ENCODE measurements at places on chromosomes 1 and 21.

GRCh38 chr1:206753141-206753540, 17.4 kb upstream of the IL19 start:
- DNase-seq: no peak

DNA sequence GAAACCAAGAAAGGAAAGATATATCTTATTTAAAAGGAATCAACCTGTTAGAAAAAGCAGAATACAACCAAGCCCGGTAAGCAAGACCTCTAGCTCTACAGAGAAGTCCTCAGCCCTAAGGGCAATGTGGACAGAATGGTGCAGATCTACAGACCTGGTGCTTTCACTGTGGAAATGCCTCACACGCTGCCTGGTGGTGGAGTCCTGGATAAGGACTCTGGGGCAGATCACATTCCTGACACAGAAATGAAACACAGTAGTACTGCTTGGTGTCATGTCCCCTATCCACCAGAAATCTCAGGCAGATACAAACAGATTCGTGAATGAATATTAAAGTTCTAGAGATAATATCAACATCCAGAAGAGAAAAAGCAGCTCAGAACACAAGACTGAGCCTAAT, 6.8 kb downstream of the CNN3 start:
- no peak for DNase-seq

GRCh38 chr1:86499987-86500593, 31.4 kb downstream of the CLCA1 start:
- no peak for DNase-seq

GRCh38 chr1:26028490-26028980, 7.0 kb downstream of the EXTL1 start:
- DNase-seq: no peak

DNA sequence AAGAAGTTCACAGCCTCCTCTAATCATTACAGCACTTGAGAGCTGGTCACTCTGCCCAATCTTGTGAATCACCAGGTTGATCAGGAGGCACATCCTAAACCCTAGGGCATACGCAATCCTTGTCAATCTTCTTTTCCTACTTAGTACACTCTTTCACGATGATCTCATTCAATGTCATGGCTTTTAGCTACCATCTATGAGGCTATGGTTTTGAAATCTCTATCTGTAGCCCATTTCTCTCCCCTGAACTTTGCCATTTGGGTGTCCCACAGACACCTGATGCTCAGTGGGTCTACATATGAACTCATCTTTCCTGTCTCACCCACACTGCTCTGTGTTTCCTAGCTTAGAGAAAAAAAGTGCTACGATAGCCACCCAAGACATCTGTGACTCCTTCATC, 1.9 kb upstream of the MED18 start:
- no peak for DNase-seq

DNA sequence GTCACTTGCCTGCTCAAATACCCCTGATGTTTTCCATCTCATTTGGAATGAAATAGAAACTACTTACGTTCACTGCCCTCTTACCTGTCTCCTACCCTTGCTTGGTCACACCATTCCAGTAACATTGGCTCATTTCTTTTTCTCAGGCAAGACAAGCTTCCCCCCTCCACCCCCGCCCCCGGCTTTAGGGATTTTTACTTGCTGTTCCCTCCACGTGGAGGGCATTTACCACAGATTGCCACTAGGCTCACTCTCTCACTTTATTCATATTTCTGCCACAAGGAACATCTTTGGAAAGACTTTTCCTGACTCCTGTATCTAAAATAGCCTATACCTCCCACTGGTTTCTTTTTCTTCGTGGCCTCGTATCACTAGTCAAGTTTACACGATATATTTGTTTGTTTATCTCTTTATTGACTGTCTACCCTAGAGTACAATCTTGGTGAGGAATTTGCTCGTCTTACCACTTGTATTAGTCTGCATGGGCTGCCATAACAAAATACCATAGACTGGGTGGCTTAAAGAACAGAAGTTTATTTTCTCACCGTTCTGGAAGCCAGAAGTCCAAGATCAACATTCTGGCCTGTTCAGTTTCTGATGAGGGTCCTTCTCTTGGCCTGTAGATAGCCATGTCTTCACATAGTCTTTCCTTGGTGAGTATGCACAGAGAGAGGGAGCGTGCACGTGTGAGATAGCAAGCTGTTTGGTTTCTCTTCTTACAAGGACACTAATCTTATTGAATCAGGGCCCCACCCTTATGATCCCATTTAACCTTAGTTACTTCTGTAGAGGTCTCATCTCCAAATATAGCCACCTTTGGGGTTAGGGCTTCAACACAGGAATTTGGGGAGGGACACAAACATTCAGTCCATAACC, 126.2 kb downstream of the NRDC start:
- DNase-seq: no peak

DNA sequence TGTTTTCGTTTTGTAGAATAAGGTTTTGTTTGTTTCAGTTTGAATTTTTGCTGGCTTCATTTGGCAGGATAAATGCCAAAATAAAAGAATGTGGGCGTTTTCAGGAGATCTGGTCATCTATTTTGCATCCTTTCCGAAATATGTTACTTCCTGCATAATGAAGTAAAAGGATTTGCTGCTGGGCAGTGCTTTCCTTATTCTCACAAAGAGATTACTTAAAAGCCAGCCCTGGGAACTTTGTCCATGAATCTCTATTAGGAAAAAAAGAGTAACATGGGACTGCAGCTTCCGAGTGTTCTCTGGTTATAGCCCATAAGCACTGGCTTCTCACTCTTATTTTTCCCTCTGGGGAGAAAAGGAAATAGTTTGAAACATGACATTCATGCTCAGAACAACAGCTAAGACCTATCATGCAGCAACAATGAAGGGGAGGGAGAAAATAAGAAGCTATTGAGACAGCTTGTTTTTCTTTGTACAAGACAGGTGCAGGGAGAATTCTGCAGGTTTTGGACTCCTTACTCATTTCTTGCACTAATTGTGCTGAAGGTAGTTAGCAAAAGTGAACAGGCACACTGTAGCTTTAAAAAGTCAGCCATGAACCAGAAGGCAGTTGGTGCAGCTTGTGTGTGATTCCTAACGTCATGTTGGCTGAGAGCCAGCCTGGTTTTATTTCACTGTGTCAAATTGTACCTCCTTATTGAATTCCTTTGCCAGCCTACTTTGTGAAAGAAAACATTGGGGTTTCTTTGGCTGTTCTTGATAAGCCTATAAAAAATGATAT, at the start of gene SAMD13:
SAMD13 (plus strand) TSS at position 705 of the 781 bp plus-strand sequence. CDS start 1,527 bp downstream, outside the sequence.
- DNase-seq: no peak

DNA sequence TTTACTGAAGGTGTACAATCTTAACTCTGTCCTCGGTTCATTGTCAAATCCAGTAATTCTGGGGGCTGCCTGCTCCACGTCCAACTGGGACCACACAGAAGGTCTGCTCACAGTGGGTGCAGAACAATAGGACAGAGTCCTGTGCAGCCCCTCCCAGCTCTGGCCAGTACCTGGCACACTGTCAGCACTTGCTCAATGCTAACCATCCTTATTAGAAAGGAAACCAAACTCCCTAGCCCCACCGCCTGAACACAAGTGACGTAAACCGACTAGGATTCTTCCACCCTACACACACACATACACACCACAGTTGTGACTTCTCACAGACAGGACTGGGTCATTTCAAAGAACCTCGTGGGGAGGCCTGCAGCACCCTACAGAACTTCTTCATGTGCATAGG, 5.2 kb downstream of the BCAR3 start:
- DNase-seq: no peak

DNA sequence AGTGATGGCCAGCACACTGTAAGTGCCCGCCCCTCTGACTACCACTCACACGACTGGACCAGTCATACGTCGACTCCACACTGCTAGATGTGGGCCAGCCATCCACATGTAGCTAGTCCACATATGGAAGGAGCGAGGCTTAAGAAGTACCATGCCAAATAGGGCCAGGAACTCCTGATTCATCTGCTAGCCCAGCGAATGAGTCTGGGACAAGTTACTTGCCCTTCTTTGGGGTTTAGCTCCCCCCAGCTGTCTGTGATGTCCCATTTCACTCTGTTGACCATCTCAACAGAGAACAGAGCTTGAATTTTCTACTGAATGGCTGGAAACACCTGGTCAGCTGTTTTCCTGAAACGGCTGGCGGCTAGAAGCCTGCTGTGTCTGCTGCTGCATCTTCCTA, 5.8 kb downstream of the CSRP1 start:
- no peak for DNase-seq

- no peak for DNase-seq
Observed at GRCh38 chr21:41405321-41405720, 20.7 kb upstream of the MX1 start.

GRCh38 chr1:12608311-12608957, 9.6 kb downstream of the DHRS3 start:
- no peak for DNase-seq

DNA sequence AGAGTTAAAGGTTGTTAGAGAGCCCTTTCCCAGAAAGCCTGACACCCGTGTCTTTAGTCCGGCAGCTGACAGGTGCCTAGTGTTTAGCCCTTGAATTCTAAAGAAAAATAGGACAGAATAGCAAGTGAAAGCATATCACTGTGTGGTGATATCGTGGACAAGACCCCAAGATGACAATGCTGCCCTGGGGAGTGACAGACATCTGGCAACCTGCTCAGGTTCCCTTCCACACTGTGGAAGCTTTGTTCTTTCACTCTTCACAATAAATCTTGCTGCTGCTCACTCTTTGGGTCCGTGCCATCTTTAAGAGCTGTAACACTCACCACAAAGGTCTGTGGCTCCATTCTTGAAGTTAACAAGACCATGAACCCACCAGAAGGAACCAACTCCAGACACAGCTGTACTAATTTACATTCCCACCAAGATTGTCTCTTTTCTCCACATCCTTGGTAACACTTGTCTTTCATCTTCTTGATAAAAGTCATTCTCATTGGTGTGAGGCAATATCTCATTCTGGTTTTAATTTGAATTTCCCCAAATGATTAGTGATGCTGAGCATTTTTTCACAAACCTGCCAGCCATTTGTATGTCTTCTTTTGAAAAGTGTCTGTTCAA, 107.6 kb upstream of the SGIP1 start:
- DNase-seq: no peak

GRCh38 chr1:222772996-222773379, 36.0 kb downstream of the FAM177B start:
- no peak for DNase-seq

- DNase-seq: no peak
Observed at GRCh38 chr21:25331286-25331685, 276.0 kb downstream of the MRPL39 start.

- DNase-seq: no peak
Observed at GRCh38 chr1:21909787-21910503, 27.2 kb downstream of the HSPG2 start.

DNA sequence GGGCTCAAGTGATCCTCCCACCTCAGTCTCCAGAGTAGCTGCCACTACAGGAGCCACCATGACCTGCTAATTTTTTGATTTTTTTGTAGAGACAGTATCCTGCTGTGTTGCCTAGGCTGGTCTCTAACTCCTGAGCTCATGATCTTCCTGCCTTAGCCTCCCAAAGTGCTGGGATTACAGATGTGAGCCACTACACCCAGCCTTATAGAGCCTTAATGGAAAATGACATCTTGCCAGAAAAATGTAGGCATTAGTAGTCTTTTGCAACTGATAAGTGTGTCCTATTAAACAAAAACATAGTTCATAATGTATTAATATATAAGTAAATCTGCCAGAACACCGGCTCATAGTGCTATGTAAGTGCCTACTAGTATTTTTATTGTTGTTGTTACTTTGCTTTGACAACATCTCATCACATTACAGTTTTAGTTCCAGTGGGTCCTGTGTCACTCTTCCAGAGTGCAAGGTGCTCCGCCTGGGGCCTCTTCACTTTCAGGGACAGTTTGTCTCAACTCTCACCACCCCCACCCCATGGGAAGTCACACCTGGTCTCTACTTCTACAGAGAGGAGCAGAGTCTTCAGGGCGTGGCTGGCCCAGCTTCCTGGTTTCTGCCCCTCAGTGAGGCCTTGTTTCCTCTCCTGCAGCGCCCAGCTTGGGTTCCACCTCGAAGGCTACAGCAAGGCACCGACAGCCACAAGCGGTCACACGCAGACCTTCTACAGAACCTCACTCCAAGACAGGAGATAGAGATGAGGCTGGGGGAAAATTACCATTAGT, 30.1 kb downstream of the RHOU start:
- no peak for DNase-seq

- DNase-seq: no peak
Observed at GRCh38 chr1:15299806-15300205, 52.8 kb downstream of the FHAD1 start.

DNA sequence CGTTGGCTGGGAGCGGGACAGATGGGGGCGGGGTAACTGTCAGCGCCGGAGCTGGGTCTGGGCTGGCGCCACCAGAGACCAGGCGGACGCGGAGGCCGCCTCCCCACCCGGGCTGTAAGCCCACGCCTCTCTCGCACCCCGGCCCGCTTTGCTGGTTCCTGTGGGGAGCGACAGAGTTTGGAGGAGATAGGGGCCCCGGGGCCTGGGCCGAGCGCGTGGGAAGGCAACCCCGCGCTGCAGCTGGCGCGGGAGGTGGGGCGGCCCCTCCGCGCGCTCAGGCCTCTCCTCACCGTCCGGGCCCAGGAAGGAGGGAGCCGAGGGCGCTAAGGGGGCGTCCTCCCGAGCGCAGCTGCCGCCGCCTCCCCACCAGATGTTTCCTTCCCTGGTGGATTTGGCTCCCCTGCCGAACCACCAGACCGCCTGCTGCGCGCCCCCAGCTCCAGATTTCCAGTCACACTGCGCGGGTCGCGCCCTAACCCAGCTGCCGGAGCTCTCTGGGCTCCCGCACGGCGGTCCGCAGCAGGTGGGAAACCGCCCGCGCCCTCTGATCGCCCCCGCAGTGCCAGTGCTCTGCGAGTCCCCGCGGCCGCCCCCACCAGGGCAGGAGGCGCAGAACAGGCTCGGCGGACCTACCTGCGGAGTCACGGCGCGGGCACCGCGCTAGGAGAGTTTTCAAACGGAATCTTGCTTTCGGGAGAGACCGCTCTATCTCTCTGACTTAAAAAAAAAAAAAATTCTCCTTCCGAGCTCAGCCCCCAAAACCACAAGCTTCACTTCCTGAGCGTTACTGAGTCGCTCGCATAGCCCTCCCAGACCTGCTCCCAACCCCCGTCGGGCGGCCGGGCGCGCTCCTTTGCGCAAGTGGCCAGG, 1.1 kb downstream of the GFI1 start:
- DNase-seq: peak; percentile 40

- DNase-seq: no peak
Observed at GRCh38 chr1:66330722-66331141, 203.2 kb upstream of the SGIP1 start.

- no peak for DNase-seq
Observed at GRCh38 chr1:233281711-233282581, 13.6 kb downstream of the PCNX2 start.

DNA sequence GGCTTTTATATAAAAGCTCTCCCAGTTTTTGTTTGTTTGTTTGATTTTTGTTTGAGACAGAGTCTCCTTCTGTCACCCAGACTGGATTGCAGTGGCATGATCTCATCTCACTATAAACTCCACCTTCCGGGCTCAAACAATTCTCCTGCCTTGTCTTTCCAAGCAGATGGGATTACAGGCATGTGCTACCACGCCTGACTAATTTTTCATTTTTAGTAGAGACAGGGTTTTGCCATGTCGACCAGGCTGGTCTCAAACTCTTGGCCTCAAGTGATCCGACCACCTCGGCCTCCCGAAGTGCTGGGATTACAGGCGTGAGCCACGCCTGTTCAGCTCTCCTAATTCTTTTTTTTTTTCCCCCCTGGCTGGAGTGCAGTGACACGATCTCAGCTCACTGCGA, 4.4 kb downstream of the PCAT6 start:
- no peak for DNase-seq

- no peak for DNase-seq
Observed at GRCh38 chr1:35369922-35370671, 101.6 kb downstream of the ZMYM4 start.

All from GOT3 (cell line).